H4 (cell line): ENCODE measurements at places on chromosomes 1 and 21. TPM values are rescaled to one million over a fixed set of nuclear protein-coding genes. Genes with fewer than 3 reads are reported as not detected.

- no peak for DNase-seq
Measured at GRCh38 chr21:34340061-34340460, 23.7 kb upstream of the KCNE2 start.

DNA sequence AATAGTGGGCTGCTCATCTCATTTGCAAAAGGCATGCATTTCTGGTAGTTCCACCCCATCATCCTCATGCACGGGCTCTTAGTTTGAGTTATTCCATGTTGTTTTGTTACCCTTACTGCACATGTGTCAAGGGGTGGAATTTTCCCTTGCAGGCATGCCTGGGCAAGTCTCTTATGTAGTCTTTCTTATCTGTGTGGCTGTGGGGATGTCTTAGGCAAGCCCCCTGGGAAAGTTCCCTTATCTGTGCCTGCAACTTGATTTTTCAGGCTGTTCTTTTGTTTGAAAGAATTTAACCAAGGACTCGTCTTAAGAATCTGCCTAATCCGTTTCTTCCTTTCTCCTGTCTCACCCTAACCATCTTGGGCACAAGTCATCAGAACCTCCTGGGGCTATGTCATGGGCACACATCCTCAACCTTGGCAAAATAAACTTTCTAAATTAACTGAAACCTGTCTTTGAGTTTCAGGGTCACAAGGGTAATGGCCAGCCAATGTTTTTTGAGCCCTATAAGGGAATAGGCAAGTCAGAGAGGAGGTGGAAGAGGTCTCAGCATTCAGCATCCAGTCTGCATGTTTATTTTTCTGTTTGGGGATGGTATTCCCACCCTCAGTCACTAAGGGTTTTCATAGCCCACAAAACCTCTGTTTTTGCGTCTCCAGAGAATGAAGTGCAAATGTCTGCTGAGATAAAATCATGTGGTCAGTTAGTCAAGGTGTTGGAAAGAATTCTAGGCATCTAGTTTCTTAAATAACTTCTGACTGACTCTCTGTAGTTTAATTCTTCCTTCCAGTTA lies 579.7 kb downstream of the PLA2G4A start:
- DNase-seq: peak; percentile 18

- DNase-seq: peak; percentile 29
Measured at GRCh38 chr1:220962031-220962751, 82.9 kb downstream of the HLX start.

Gene GJA5
- 0.15 and 0.41 TPM in 2 replicates for total RNA-seq

Gene SPRR2F
- not detected in 2 replicates for total RNA-seq
